ENCODE measurements at places on chromosomes 1 and 21.

DNA sequence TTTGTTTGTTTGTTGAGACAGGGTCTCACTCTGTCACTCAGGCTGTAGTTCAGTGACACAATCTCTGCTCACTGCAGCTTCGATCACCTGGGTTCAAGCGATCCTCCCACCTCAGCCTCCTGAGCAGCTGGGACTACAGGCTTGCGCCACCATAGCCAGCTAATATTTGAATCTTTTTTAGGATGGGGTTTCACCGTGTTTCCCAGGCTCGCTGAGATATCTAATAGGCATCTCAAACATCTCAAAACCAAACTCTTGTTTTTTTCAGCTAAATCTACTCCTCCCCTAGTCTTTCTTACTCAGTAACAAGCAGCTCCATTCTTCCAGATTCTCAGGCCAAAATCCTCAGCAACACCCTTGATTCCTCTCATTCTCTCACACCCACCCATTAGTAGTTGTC, 22.0 kb upstream of the SRRM1 start:
- DNase-seq: no peak

GRCh38 chr1:163186862-163187261, 15.9 kb downstream of the RGS5 start:
- no peak for DNase-seq

GRCh38 chr21:31084689-31085088, 46.4 kb upstream of the KRTAP19-8 start:
- DNase-seq: no peak

DNA sequence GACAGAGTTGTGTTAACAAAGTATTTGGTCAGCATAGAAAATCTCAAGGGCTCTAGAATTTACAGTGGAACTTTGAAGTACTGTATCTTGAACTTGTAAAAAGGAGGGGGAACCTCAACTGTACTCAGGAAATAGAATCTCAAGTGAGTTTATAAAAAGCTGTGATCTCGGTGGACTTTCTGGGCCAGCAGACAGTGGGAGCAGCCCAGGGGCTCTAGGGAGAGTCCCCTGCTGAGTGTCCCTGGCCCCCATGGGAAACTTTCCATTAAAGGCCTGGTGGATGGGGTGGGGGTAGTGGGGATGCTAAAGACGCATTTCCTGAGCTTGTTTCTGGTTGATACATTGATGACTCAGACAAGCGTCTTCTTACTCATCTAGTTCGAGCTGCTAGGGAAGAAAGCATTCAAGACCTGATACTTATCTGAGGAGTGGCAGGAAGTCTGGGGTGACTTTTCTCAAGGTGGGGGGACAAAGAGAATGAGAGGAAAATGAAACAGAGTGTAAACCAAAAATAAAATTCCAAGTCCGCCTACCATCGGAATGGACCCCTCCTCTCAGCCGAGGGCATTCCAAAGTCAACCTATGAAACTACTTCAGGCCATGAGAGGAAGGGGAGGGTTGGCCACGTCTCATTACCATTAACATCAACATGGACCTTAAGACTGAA, 65.5 kb downstream of the NID1 start:
- peak; percentile 17 for DNase-seq

DNA sequence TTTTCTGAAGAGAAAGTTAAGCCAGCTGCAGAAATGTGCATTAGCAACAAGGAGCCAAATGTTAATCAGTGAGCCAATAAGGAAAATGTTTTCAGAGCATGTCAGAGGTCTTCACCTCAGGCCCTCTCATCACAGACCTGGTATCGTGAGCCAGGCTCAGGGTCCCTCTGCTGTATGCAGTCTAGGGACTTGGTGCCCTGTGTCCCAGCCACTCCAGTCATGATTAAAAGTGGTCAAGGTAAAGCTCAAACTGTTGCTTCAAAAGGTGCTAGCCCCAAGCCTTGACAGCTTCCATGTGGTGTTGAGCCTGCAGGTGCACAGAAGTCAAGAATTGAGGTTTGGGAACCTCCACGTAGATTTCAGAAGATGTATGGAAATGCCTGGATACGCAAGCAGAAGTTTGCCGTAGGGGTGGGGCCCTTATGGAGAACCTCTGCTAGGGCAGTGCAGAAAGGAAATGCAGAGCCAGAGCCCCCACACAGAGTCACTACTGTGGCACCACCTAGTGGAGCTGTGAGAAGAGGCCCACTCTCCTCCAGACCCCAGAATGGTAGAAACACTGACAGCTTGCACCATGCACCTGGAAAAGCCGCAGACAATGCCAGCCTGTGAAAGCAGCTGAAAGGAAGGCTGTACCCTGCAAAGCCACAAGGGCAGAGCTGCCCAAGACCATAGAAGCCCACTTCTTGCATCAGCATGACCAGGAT, 1128.7 kb downstream of the AMY1C start:
- no peak for DNase-seq
